ENCODE measurements at places on chromosomes 12 and 14. TPM values are rescaled to one million over a fixed set of nuclear protein-coding genes. Genes with fewer than 3 reads are reported as not detected.
A peak's percentile ranks its signal among the peaks of the same experiment; 100 is the strongest.

- no peak for DNase-seq
These were observed 17.3 kb downstream of the EPYC start for GRCh38 chr12:90987520-90987919.

DNA sequence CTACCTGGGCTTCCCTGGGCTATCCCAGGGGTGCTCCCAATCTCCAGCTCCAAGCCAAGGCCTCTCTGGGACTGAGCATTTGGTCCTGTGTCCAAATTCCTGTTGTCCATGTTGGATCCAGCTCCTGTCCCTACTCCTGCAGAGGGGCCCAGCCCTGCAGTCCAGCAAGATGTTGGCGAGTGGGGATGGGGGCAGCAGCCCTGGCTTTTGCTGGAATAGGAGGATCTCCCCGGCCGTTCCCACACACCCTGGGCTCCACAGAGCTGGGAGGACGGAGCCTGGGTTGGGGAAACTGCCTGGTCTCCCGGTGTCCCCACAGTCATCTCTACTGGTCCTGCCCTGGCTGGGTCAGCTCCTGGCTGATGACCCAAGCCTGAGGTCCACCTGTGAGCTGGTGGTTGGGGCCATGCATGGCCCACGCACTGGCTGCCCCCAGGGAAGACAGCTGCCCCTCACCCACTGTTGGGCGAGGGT is 219.6 kb upstream of the C14orf180 start:
- no peak for DNase-seq

- no peak for DNase-seq
These were observed 110.9 kb upstream of the DNM1L start for GRCh38 chr12:32568228-32568627.

GRCh38 chr14:52399104-52399503 is 85.0 kb downstream of the PTGER2 start:
- DNase-seq: no peak

GRCh38 chr12:13130981-13131380 is 27.5 kb upstream of the GSG1 start:
- DNase-seq: no peak

The BDKRB2 gene
- total RNA-seq: not detected

GRCh38 chr12:131863711-131864396 is 30.6 kb upstream of the ULK1 start:
- DNase-seq: no peak

DNA sequence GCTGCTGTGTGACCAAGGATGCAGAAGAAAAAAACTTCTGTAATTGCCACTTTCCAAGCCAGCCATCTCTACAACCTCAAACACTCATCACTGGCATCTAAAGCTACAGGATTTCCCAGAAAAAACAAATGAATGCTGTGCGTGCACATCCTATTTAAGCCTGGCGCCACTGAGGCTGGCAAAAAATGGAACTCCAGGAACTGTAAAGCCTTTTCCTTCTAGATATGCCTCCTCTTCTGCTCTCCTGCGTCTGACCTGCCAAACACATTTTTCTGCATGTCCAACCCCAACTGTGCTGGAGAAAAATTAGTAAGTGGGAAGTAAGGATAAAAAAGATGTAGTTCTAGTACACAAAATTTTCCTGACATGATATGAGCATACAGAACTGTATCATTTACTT is 184.9 kb downstream of the ITPR2 start:
- DNase-seq: no peak

The SSTR1 gene
- not detected for total RNA-seq

DNA sequence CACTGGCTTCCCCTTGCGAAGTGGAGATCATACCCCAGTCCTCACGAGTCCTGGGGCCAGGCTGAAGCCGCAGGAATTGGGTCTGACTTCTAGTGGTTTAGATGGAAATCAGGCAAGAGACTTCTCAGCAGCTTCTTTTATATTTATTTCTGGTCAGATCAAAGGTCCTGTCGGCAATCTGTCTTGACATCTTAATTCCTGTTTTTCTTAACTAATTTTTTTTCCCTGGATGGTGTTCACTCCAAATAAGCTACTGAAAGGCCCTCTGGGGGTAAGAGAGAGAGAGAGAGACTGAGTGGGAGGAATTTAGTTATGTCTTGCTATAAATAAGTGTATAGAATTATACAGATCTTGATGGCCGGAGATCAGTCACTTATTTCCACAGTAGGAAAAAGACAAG is 698.7 kb upstream of the TBX3 start:
- no peak for DNase-seq

The IFI27 gene
- total RNA-seq: 2.3 TPM

DNA sequence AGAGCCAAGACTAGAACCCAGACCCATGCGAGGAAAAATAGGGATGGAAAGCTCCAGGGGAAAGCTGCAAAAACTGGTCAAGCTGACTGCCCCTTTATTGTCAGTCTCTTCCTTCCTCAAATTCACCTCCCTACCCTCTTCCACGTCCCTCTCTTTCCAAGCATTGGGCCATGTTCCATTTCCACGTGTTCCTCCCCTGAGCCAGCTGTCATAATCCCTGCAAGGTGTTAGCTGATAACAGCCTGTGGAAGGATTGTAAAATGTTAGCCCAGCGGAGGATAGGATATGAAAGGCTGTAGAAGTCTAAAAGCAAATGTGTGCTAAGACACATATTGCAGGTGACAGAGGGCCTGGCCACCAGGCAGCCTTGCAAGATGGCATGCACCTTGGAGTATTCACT is 88.0 kb upstream of the MAX start:
- no peak for DNase-seq

The CIDEB gene
- 22.6 TPM for total RNA-seq

The SERPINA9 gene
- not detected for total RNA-seq

DNA sequence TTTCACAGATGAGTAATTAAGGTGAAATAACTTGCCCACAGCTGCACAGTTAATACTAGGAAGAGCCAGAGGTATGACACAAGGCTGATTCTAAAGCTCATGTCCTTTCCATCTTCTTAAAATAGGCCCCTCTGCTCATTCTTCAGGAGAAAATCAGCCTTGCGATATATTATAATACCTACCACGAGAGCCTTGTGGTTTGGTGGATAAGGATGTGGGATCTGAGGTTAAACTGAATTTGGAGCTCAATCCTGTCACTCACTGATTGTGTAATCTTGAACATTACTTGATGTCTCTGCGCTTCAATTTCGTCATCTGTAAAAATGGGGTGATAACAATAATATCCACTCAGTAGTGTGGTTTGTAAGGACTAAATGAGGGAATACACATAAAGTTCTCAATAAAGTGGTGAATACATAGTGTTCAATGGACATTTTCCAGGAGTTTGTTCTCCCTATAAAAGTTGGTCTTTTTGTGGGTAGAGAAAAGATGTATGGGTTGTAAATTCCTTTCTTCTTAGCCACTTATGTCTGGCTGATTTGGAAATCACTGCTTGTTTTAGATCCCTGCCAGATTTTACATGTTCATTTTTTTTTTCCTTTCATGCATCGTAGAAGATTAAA is 25.1 kb upstream of the ATP2B1 start:
- no peak for DNase-seq

The ADAMTS20 gene
- total RNA-seq: not detected

GRCh38 chr14:64841121-64841651 is 38.5 kb downstream of the SPTB start:
- no peak for DNase-seq

DNA sequence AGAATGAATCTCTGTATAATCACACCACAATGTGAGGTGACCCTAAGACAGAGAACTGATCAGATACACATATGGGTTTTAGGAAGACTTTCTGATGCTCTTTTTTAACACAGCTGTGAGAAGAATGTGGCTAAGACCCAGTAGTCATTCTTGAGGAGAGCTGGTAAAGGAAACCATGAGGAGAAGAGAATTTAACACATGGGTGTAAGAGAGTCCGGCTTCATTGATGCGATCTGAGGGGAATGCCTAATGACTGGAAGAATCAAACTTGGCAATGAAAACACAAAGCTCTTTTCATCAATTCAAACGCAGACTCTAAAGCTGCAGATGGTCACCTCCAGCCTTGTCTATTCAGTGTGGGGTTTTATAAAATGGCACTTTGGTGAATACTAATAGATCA is 79.3 kb downstream of the FOXA1 start:
- no peak for DNase-seq

DNA sequence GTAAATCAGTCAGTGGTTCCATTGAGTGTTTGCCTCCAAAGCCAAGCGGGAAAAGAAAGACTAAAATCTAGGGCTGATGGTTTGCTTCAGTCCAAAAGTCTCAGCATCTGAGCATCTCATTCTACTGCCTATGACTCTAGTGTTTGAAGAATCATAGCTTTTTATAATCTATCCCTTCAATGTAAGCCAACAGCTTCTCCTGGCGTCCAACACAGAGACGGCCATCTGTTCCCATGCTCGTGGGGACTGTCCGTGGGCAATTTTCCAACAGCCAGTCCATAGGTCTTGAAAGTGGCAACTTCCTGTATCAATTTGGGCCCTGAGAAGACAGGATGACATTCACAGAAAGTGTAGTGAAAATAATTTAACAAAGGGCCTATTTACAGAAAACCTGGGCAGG is 544.4 kb upstream of the TMEM132C start:
- no peak for DNase-seq

- DNase-seq: no peak
These were observed 1.7 kb upstream of the PUS1 start for GRCh38 chr12:131927110-131928079.

DNA sequence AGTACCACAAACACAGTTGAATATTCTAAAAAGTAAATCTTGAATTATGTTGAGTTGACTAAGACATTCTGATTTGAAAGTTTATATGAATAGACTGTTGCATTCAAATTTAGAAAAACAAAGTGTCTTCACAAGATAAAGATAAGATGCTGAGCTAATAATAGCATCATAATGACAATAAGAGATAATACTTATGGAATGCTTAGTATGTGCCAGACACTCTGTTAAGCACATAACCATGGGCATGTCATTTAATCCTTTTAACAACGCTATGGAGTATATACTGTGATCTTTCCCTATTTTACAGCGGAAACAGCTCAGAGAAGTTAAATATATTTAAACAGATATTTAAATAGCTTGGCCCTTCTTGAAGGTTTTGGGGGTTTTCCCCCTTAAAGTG is 163.4 kb downstream of the SRGAP1 start:
- DNase-seq: no peak

GRCh38 chr12:51036279-51036678 is 10.1 kb upstream of the SLC11A2 start:
- no peak for DNase-seq

DNA sequence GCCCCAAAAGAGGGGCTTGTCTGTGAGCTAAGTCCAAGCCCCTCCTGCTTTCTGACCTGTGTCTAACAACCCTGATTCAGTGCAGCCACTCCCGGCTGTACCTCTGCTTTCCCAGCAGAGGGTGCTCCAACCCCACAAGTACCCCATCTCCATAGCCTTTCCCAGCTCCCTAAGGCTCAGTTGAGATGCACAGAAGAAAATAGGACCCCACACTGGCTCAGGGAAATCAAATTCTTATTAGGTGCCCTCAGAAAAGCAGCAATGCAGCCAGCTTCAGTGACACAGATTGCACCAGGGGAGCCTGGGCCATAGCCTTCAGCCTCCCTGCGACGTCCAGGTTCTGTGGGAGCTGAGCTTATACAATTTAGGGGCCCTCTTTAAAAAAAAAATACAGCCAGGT is 49.9 kb downstream of the LRRC74A start:
- peak; percentile 61 for DNase-seq

GRCh38 chr14:69685716-69686115 is 74.3 kb downstream of the SUSD6 start:
- DNase-seq: peak; percentile 80

DNA sequence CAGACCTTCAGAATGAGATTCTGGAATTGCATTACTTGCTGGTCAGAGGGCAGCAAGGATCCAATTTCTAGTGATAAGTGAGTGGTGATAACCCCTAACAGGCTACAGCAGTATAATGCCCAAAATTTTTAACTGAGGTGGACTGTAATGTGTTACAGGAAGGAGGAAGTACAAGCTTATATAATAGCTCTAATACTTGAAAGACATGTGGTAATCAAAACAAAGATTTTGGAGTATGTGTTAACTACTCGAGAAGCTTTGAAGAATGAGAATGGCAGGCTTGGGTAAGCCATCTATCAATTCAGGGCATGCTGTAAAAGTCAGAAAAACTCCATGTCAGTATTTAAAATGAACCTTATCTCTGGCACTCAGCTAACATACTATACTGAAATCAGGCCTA is 70.5 kb downstream of the ANKS1B start:
- DNase-seq: no peak

The KLRD1 gene
- total RNA-seq: 0.26 TPM

DNA sequence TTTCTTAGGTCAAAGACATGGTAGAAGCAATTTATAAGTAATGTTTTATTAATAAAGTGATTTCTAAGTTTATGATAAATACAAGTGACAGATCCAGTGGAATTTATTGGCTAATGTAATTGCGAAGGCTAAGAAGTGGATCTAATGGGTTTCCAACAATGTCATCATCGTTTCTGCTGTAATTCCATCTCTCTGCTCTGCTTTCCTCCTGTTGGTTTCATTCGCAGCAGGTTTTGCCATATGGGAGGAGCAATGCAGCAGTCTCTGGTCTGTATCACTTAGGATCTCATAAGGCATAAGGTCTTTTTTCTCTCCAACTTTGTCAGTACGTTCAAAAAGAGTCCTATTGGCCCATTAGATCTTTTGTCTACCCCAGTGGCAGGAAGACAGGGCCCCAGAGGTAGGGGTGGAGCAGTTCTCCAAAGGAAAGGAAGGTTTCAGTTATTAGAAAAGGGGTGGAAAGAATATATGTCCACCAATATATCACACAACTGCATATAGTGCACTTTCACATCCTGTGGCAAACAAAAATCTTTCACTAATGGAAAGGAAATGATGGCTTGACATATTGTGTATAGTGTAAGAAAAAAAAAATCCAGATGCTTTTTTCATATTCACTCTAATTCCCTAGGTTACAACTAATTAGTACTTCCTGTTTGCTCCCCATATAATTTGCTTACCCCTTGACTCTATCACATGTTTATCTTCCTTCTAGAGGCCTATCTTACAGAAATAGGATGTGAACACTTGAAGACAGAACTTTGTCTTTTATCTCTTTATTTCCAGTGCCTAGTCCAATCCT is 451.3 kb downstream of the ZFP36L1 start:
- no peak for DNase-seq

The KRT6C gene
- not detected for total RNA-seq

GRCh38 chr12:74971201-74971600 is 238.4 kb downstream of the KCNC2 start:
- DNase-seq: no peak

The C1QL4 gene
- not detected for total RNA-seq

DNA sequence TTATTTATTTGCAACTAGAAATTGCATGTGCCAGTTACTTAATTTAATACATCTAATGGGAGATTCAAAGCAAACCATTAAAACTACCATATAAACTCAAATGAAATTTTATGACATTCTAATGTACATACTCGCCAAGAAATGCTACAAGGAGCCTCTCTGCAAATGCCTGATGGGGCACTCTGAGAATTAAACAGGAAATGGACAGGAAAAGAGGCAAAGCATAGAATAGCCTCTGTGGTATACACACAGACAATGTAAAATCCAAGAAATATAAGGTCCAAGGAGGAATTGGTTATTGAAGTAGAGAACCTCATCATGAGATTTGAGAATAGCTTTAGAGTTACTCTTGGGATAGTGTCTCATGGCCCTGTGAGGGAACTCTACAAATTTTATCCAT is 41.2 kb downstream of the RAB21 start:
- no peak for DNase-seq

The PKP2 gene
- 0.36 TPM for total RNA-seq

- no peak for DNase-seq
These were observed 109.3 kb downstream of the NAV3 start for GRCh38 chr12:77940011-77940423.
